ENCODE measurements at places on chromosomes 5 and 9. TPM values are rescaled to one million over a fixed set of nuclear protein-coding genes. Genes with fewer than 3 reads are reported as not detected.

Gene PCDHB11
- total RNA-seq: 0.95 TPM

Gene GMCL2
- total RNA-seq: not detected

GRCh38 chr5:180334176-180334575 is 19.0 kb downstream of the GFPT2 start:
- no peaks in the 10 kb centered on the region for H3K4me1 ChIP-seq
- no peak overlapping the region for H3K4me3 ChIP-seq
- no peaks in the 10 kb centered on the region for H3K36me3 ChIP-seq
- H3K27me3 ChIP-seq: peaks cover 10% of the 10 kb centered on the region
- H3K27ac ChIP-seq: no peak overlapping the region
- DNase-seq: no peak

Gene TSLP
- total RNA-seq: not detected

Gene LYRM7
- total RNA-seq: 13.0 TPM

Gene PCDHB6
- total RNA-seq: 0.14 TPM

DNA sequence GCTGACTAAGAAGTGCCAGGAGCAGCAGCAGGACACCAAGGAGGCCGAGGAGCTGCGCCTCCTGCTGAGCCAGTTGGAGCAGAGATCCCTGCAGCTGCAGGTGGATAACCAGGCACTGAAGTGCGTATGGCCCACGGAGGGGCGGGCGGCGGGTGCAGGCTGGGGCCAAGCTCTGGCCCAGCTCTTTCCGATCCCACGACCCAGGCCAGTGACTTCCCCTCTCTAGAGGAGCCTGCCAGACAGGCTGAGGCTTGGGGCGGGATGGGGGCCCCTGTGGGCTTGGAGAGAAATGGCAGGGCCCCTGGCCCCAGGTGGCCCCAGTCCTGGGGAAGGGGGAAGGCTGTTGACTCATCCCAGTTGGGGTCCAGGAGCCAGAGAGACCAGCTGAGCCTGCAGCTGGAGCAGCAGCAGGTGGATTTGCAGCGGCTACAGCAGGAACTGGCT is 3.6 kb downstream of the PTRH1 start:
- no peak overlapping the region for H3K27ac ChIP-seq
- peaks cover 7% of the 10 kb centered on the region for H3K4me1 ChIP-seq
- no peak for DNase-seq
- no peak overlapping the region for H3K4me3 ChIP-seq
- H3K36me3 ChIP-seq: no peaks in the 10 kb centered on the region
- H3K27me3 ChIP-seq: no peaks in the 10 kb centered on the region

All from transverse colon (tissue), 4 donors.